ENCODE measurements at places on chromosomes 12 and 14.

GRCh38 chr14:50804181-50804721 is 26.7 kb downstream of the NIN start:
- DNase-seq: no peak

DNA sequence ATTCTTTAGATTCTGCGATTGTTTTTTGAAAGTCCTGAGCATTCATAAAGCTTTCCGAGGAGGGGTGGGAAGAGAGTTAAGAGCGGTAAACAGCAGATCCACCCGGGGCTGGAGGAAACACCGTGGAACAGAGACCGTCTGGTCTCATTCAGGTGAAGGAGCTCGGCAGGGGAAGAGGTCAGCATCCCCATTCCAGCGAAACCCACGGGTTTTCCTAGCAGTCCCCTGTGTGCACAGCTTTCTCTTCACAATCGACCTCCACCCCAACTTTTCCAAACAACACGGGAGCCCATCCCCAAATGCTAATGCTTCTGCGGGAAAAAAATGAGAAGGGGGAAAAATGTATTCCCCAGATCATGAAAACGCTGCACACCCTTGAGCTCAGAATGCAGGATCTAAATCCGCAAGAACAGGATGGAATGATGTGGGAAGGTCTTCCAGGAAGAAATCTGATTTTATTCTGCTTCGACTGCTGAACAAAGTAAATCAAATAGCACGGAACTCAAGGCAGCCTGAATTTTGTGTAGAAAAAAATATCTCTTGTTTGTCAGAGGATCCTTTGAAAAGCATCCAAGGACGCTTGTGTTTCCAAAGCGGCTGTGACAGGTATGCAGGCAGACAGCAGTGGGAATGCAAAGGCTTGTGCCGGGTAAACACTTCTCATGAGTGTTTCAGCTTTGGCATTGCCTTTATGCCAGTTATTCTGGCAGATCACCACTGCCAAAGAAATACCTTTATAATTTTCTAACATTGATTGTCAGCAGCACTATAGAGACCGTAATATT is 128.8 kb downstream of the NDUFA12 start:
- DNase-seq: no peak

- no peak for DNase-seq
These were observed 7.9 kb upstream of the HCAR1 start for GRCh38 chr12:122738571-122738970.

DNA sequence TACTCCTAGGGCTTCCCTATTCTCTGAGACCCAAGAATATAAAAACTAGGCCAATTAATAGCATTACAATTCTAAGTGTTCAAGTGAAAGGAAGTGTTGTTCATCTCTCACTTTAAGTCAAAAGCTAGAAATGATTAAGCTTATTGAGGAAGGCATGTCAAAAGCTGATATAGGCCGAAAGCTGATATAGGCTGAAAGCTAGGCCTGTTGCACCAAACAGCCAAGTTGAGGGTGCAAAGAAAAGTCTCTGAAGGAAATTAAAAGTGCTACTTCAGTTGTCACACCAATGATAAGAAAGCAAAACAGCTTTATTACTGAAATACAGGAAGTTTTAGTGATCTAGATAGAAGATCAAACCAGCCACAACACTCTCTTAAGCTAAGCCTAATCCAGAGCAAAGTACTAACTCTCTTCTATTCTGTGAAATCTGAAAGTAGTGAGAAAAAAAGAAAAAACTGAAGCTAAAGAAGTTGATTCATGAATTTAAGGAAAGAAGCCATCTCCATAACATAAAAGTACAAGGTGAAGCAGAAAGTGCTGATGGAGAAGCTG is 68.9 kb downstream of the SLC6A15 start:
- no peak for DNase-seq

GRCh38 chr14:81176241-81176640 is 44.5 kb downstream of the GTF2A1 start:
- no peak for DNase-seq

DNA sequence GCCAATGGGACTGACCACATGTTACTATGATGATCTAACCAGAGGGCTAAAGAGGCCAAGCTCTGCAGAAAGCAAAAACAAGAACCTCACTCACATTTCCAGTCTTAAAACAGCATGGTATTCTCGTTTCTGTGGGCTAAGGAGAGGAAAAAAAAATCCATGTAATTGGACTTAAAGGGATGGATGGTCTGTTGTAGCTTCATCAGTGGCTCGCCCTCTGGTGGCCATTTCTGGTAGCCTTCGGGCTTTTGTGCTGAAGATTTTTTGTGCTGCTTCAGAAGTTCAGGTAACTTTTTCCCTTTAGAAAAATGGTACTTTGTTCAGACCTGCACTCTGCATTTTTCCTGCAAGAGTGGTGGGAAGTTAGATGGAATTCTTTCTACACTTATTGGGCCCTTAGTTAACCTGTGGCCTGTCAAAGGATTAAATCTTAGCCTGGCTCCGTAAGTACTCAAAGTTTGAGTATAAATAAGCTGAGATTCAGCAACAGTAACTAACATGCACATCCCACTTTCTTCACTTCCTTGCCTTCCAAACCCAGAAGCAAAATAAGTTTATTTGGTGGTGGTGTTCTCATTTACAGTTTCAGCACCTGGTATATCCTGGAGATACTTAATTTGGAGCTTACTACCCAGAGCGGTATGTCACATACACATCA is 22.3 kb downstream of the DCAF4 start:
- DNase-seq: peak; percentile 35

DNA sequence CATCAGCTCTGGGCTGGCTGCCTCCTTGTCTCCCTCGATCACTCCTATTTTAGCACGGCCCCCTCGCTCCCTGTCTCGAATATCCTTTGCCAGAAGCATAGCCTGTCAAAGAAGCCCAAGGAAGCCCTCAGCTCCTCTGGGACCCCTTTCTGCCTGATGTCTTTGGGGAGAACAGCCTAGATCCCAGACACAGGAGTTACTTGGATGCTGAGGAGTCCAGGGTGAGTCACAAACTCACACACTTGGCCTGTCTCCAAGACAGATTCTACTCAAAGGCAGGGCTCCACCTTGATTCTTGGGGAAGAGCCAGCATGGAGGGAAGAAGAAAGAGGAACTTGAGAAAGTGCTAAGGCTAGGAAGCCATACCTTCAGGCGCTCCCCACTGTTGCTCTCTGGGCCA is 8.1 kb downstream of the AVIL start:
- DNase-seq: no peak

- DNase-seq: no peak
These were observed 55.8 kb downstream of the STX2 start for GRCh38 chr12:130783110-130783715.

- DNase-seq: no peak
These were observed 12.4 kb downstream of the MGST1 start for GRCh38 chr12:16359512-16360491.

DNA sequence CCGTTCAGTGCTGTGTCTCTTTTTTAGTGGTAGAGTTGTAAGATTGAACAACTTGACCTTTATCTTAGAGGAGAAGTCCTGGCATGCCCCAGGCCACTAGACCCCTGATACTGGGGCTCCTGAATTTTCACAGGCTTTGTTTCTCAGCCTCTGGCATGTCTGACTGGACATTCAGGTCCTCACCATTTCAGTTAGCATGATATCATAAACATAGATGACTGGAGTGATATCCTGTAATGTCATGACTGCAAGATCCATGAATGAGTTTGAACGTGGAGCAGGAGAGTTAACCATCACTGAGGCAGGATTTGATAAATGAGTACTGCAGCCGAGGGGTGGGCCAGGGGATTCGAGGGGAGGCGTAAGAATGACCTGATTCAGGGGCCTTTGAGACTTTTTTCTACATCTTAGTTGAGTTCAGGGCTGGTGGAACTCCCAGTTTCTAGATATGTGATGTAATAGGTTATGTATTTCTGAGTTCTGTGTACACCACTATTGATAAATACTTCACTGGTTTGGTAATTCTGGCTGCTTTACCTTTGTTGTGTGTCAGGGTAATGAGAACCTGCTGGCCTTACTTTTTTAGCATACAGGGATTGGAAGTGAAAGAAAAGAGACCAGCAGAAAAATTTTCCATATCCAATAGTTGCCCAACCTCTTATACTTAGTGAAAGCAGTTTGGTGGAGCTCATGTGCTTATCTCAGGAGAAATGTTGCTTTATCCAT is 217.0 kb downstream of the SYNE2 start:
- DNase-seq: no peak
